ENCODE measurements at places on chromosomes 7 and 10. TPM values are rescaled to one million over a fixed set of nuclear protein-coding genes. Genes with fewer than 3 reads are reported as not detected.

FANK1 gene
- 0.96 TPM for total RNA-seq

- DNase-seq: no peak
Measured at GRCh38 chr7:37097983-37098382, 350.7 kb downstream of the ELMO1 start.

DNA sequence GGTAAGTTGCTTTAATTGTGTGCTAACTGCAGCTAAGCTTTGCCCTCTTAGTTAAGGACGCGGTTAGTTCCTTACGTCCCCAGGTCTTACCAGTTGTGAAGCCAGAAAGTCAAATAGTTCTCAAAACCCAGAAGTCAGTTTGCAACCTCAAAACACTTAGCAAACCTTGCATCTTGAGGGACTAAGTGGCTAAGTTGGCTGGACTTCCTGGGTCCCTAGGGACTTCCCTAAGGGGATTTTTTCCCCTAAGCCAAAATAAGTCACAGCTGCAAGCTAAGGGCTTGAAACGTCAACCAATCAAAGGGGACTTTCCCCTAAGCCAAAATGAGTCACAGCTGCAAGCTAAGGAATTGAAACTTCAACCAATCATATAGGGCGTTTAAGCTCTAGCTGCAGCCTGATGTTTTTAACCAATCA lies 36.2 kb upstream of the HECW1 start:
- no peak for DNase-seq

DNA sequence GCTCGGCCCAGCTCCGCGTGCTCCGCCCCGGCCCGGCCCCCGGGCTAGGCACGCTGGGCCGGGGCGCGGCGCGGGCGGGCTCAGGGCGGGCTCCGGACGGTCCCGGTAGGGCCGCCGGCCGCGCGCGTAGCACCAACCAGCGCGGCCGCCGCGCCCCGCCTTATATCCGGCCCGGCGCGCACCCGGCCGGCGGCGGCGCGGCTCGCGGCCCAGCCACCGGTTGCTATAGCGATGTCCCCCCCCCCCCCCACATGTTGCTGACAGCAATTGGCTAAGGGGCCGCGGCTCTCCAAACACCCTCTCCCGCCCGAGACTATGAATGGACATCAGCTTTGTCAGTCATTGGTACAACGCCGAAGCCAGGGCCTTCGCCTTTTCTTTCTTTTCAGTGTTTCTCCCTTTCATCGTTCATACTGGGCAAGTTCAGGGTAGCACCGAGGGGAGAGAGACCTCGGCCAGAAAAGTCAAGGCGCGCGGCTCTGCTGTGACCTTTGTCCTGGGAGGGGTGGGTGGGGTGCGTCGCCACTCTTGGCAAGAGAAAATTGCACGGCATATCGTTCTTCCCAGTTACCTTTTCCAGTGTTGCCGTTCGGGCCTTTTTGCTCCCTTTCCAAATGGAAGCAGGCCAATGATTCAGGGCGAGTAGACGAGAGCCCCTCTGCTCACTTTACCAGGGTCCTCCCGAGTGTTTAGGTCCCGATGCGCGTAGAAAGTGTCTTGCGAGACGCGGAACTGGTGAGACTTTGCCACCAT lies 354.2 kb downstream of the DNAJB6 start:
- DNase-seq: no peak

DNA sequence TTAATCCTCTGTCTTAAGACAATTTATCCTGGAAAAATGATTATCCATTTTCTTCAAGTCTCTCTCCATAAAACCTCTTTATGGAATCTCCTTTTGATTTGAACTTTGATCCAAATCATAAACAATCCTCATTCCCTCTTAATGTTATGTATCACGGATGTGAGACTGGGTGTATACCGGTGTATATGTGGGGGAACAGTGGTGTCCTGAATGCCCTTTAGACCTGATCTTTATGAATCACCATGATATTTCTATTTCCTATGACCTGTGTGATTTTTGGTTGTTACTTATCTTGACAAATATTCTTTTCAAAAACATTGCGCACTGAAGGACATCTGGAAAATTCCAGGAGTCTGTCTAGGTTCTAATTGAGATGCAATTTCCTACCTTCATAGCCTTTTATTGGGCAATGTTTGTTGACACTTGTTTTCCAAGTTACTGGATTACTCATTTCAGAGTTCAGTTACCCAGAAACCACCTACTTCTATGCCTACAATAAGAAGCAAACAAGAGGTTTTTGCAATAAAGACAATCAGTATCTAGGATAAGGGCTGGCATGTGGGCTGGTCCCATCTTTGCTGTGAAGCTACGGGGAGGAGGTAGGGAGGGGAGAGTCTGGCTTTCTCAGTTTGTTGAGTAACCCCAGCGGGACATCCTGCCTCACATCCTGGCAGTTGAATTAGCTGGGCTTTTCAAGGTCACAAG lies 190.4 kb downstream of the CTTNBP2 start:
- no peak for DNase-seq

DNA sequence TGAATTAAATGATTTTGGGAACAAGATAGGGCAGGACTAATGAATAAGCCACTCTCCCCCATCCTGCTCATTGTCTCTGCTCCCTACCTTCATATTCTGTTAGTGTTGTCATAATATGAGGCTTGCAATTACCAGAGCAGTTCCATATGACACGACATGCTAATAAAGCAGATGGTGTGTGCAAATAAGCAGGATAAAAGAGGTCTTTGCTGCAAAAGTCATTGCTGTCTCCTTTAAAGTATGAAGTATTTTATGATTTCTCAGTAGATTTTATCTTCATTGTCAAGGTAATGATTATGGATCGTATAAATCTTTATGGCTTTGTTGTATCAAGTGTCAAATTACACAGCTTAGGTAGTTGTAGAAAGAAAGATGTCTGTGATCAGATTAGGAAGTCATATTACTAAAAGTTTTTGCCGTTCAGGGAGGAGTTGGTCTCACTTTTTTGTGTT lies 114.8 kb downstream of the SDK1 start:
- no peak for DNase-seq

DNA sequence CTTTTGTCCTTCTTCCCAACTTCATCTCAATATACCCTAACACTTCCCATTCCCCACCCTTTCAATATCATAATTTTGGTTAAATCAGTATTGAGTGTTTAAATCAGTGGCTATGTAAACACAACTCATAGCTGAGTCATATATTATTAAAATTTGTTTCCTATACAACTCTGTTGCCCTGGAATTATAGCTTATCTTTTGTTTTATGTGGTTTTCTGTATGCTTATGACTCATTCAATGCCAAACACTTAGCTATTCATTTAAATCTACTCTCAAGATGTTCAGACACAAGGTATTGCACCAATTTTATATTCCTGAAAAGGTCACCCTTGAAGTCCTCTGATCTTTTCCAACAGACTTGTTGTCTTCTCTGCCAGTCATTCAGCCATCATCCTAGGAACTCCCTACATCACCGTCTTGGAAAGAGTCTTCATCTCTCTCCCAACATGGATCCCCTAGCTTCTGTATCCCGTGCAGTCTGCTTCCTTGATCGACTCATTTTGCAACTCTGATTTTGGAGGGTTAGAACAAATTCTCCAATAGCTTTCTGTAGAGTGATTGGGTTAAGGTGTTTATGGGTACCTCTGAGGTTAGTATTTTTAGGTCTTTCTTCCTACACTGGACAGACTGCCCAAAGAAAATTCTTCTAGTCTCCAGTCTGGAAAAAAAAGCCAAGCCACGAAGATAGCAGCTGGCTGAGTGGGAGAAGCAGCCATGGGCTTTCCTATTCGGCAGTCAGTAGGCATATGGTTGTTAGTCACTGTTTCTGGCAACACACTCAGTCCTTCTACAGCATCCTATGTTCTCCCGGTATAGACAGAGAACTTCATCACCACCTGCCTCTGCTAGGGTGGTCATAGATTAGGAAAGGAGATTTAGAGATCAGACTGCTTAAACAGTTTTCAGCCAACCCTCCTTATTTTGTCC lies 102.1 kb downstream of the CRPPA start:
- DNase-seq: no peak

DNA sequence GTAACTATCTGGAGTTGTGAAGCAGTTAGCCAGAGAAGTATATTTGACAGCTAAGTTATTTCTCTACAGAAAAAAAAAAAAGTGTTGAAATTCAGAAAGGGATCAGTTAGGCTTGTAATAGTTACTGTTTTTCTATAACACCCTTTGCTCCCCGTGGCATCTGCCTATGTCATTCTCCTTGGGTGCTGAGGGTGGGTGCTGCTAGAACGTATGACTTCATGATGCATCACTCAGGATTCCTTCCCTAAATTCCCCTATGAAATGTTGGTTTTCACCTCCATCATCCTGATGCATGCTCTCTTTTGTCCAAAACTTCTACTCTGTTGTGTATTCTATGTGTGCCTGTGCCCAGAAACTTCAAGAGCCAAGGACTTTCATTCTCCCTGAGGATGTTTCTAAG lies 536.4 kb downstream of the GRM8 start:
- DNase-seq: no peak

GRCh38 chr7:127802845-127803244 lies 150.9 kb downstream of the SND1 start:
- no peak for DNase-seq

GRCh38 chr7:117132321-117133120 lies 179.2 kb downstream of the ST7 start:
- no peak for DNase-seq

DNA sequence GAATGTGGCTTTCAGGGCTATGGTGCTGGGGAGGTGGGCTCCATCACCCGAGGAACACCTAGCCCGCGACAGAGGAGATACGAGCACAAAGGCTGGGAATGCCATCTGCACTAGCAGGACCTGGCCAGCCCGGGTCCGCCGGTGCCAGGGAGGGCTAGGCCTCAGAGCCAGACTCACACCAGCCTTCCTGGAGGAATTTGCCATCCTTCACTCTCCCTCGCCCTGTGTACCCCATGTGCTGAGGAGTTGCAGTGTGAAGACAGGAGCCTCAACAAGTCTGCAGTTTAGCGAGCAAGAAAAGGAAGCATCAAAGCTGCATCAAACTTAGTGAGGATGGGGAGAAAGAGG lies 123.6 kb upstream of the JCAD start:
- DNase-seq: no peak

DNA sequence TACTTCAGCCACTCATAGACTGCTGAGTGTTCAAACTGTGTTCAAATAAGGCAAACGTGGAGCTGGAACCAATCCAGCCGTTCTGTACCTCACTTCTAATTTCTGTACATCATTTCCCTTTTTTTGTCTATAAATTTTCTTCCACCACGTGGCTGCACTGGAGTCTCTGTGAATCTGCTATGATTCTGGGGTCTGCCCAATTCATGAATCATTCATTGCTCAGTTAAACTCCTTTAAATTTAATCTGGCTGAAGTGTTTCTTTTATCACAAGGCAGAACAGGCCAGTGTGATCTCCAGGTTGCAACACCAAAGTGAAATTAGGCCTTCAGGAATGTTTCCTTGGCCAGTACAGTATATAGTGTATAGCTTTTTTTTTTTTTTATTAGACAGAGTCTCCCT lies 53.5 kb downstream of the DNAJC12 start:
- no peak for DNase-seq

GRCh38 chr7:81190997-81191768 lies 272.3 kb upstream of the SEMA3C start:
- DNase-seq: no peak

DNA sequence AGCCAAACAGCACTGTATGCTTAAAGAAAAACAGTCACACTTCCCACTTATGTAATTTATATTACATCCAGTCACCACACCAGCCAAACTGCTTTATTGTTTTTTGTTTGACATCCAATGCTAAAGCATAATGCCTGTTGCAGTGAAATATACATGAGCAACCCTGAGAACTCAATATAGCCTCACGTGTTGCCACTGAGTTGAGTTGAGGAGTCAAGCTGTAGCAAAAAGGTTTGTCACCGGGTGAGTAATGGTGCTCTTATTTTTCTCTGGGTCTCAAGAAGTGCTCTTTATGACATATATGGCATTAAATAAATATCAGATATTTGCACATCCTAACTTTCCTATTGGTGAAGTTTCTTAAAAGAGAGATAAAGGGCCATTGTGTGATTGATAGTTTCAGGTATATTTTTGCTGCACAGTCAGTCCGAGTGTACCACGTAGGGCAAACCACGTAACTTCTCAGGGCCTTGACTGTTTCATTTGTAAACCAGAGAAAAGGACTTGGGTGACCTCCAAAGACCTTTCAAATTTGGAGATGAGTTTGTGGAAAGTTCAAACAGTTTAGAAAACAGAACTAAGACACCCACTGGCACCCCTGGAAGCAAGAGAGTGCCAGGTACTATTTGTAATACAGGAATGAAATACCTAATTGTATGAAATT lies 168.5 kb downstream of the CFTR start:
- no peak for DNase-seq

DNA sequence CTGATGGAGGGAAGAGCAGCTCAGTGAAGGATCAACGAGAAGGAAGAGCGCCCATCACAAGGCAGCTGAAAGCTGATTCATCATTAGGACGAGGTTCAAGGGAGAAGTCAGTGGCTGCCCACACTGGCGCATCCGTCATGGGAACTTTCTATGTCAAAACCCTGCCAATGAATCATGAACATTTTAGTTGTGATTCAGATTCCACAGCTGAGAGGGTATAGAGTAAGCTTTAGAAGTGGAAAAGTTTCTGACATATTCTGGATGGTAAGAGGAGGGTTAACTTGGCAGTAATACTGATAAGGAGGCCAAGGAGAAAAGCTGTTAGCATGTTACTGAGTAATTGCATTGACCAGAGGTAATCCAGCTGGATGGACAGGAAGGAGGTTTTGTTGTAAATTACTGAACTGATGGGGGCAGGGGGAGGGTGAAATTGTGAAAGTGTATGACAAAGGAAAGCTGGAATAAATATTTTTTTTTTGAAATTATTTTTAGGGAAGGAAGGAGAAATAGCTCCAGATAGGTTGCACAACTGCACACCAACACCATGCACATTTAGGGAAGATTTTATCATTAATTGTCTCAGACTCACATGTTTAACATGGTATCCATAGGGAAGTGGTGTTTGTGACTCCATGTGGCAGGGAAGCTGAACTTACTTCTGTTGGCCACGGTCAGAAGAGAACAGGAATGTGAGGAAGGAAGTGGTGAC lies 78.3 kb upstream of the NRP1 start:
- DNase-seq: no peak

GRCh38 chr7:924541-925231 lies 29.8 kb downstream of the ADAP1 start:
- DNase-seq: peak; percentile 57

DNA sequence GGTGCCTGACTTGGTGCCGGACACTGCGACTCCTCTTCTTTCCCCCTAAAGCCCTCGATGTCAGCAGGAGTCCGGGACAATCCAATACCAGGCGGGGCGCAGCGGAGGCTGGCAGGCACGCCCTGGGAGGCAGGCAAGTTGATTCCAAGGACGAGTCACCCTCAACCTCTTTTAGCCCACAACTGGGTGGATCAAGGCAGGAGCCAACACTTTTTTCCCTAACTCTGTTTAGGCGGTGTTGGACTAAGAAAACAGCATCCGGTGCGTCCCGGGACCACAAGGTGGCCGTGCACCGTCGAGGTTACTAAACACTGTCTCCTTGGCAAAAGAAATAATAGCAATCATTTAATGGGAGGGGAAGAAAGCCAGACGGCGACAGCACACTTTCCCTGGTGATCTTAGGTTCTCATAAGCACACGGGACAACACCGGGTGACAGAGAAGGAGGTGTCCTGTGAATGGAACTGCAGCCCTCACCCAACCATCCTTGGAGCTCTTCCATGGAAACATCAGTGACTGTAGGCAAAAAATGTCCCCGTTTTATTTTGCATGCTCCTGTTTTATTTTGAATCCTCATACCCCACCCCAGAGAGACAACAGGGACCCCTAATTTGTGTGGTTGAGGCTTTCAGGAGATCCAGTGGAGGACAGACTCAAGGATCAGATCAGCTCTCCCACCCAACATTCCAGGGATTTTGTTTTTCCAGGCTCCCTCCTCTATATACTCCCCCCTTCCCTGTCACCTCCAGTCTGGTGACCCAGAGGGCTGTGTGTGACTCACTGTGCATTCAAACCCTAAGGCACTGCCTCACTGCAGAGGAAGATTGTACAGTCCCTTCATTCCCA lies 1.3 kb upstream of the CALCR start:
- no peak for DNase-seq

All from naive thymus-derived CD8-positive, alpha-beta T cell (primary cell).